ENCODE measurements at places on chromosomes 1 and 21.

GRCh38 chr1:77824079-77824478 is 44.6 kb downstream of the MIGA1 start:
- H3K27me3 ChIP-seq: no peaks in the 10 kb centered on the region
- no peaks in the 10 kb centered on the region for H3K36me3 ChIP-seq
- DNase-seq: no peak
- peaks cover 34% of the 10 kb centered on the region for H3K4me1 ChIP-seq

GRCh38 chr1:78226784-78227183 is 181.0 kb downstream of the GIPC2 start:
- no peaks in the 10 kb centered on the region for H3K36me3 ChIP-seq
- H3K27ac ChIP-seq: no peak overlapping the region
- no peaks in the 10 kb centered on the region for H3K4me1 ChIP-seq
- no peaks in the 10 kb centered on the region for H3K27me3 ChIP-seq

- H3K27ac ChIP-seq: no peak overlapping the region
- H3K4me3 ChIP-seq: 0 out of 2 replicates have a peak overlapping the region, but pooled peaks have one; percentile 28
- H3K36me3 ChIP-seq: no peaks in the 10 kb centered on the region
- DNase-seq: peak; percentile 71
- H3K27me3 ChIP-seq: no peaks in the 10 kb centered on the region
Observed at GRCh38 chr1:234944439-234945344, 183.9 kb downstream of the TOMM20 start.

- no peak for DNase-seq
- no peak overlapping the region for H3K27ac ChIP-seq
- no peaks in the 10 kb centered on the region for H3K36me3 ChIP-seq
- H3K4me3 ChIP-seq: no peak overlapping the region
- H3K27me3 ChIP-seq: no peaks in the 10 kb centered on the region
Observed at GRCh38 chr1:245292141-245292540, 137.4 kb downstream of the KIF26B start.

- no peaks in the 10 kb centered on the region for H3K4me1 ChIP-seq
- DNase-seq: peak; percentile 70
- peaks cover 2% of the 10 kb centered on the region for H3K36me3 ChIP-seq
- H3K4me3 ChIP-seq: peak overlapping the region; percentile 63
Observed at GRCh38 chr1:226656201-226656600, 82.9 kb downstream of the ITPKB start.

- H3K27me3 ChIP-seq: no peaks in the 10 kb centered on the region
- no peak overlapping the region for H3K4me3 ChIP-seq
- no peaks in the 10 kb centered on the region for H3K4me1 ChIP-seq
- H3K27ac ChIP-seq: no peak overlapping the region
Observed at GRCh38 chr1:17183388-17184160, 21.4 kb upstream of the PADI1 start.

DNA sequence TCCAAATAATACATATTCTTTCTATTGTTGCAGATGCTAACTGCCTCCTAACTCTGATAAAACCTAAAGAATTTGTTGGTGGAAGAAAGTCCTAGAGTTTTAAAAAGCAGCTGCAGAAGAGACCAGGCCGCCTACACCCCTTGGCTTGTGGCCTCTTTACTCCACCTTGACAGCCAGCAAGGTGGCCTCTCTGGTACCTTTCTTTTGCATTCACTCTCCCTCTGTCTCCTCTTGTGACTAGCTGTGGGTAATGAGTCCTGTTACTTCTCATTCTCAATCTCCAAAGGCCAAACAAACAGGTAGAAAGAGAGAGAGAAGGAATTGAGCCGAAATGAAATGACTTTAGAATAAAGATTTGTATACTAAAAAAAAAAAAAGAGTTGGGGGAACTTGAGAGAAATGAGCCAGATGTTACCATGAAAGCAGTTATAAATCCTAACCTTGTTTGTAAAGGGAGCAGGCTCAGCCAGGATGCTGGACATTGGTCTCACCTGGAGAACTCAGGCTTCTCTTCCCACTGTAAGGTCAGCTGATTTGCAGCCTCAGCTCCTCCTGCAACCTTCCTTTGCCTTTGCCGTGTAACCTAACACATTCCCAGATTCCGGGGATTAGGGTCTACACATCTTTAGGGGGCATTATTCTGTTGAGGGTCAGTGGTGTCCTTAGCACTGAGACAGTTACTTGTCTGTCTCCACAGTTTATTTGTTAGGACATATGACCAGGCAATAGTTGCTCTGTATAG is 164.1 kb upstream of the IRF2BP2 start:
- H3K27me3 ChIP-seq: no peaks in the 10 kb centered on the region
- no peak for DNase-seq
- H3K4me3 ChIP-seq: no peak overlapping the region
- no peaks in the 10 kb centered on the region for H3K36me3 ChIP-seq
- H3K4me1 ChIP-seq: no peaks in the 10 kb centered on the region

GRCh38 chr1:56780826-56781225 is 38.4 kb downstream of the FYB2 start:
- no peaks in the 10 kb centered on the region for H3K4me1 ChIP-seq
- no peak for DNase-seq
- no peak overlapping the region for H3K4me3 ChIP-seq
- H3K27me3 ChIP-seq: no peaks in the 10 kb centered on the region

DNA sequence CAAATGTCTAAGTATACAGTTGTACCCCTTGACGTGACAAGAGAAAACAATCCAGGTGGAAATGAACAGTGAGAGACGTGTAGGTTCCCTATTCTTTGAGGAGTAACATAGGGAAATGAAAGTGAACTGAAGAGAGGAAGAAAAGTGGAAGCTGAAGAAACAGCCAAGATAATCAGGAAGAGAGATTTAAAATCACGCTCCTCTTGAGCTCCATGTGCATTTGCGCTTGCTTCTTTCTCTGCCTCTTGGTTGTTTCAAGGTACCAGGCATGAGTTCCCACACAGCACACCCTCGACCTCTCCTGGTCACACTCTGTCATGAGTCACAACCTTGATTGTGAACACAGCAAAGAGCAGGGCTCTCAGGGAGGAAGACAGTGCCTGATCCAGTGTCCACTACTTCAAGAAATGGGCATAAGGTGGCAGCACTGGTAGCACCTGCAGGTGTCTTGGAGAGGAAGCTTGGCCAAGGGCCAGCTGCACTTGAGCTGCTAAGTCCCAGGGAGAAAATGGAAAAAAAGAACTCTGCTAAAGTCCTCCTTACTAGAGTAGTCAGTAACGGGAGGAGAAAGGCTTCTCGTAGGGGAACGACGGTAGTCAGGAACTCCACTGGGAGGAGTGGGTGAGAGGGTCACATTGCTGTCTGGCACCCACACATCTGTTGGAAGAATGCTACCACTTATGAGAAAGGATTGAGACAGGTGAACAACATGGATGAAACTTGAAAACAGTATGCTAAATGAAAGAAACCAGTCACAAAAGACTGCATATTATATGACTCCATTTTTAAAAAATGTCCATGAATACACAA is 18.3 kb upstream of the ARID1A start:
- no peaks in the 10 kb centered on the region for H3K36me3 ChIP-seq
- peaks cover 14% of the 10 kb centered on the region for H3K4me1 ChIP-seq
- peak; percentile 81 for DNase-seq
- no peaks in the 10 kb centered on the region for H3K27me3 ChIP-seq
- H3K4me3 ChIP-seq: no peak overlapping the region

- DNase-seq: no peak
- peaks cover 18% of the 10 kb centered on the region for H3K4me1 ChIP-seq
- H3K36me3 ChIP-seq: no peaks in the 10 kb centered on the region
- H3K27me3 ChIP-seq: no peaks in the 10 kb centered on the region
- H3K4me3 ChIP-seq: peak overlapping the region; percentile 66
Observed at GRCh38 chr1:151992303-151993083, 1.2 kb downstream of the S100A10 start.

- no peaks in the 10 kb centered on the region for H3K36me3 ChIP-seq
- peak; percentile 77 for DNase-seq
- peaks cover 52% of the 10 kb centered on the region for H3K4me1 ChIP-seq
- H3K27ac ChIP-seq: peak overlapping the region; percentile 24
- H3K27me3 ChIP-seq: no peaks in the 10 kb centered on the region
- peak overlapping the region; percentile 94 for H3K4me3 ChIP-seq
Observed at GRCh38 chr1:9822897-9823692, 670 bp downstream of the CLSTN1 start.

DNA sequence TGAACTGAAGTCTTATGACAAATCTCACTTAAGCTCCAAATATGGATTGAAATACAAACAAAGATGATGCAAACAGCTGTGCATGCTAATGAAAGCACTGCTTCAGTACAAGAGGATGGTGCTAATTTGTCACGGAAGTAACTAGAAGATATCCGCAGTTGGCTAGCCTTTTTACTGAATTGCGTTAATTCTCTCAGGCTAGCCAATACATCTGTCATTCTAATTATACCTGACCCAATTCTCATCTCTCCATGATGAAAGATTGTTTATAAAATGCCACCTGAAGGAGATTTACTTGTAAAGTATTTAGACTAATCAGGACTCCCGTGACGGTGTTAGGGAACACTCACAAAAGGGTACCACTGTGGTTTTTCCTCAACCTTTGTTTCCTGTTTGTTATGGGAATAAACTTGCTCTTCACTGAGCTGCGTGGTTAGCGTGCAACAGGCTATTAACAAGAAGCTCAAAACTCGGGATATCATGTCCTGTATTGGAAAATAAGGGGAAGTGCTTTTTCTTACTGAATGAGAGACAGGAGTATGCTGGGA is 162.5 kb downstream of the APP start:
- H3K27ac ChIP-seq: no peak overlapping the region
- no peaks in the 10 kb centered on the region for H3K36me3 ChIP-seq
- no peaks in the 10 kb centered on the region for H3K4me1 ChIP-seq
- no peak overlapping the region for H3K4me3 ChIP-seq
- DNase-seq: no peak

- no peak overlapping the region for H3K4me3 ChIP-seq
- no peaks in the 10 kb centered on the region for H3K36me3 ChIP-seq
- H3K4me1 ChIP-seq: no peaks in the 10 kb centered on the region
- no peaks in the 10 kb centered on the region for H3K27me3 ChIP-seq
- DNase-seq: no peak
Observed at GRCh38 chr1:192080684-192081083, 77.6 kb upstream of the RGS18 start.

DNA sequence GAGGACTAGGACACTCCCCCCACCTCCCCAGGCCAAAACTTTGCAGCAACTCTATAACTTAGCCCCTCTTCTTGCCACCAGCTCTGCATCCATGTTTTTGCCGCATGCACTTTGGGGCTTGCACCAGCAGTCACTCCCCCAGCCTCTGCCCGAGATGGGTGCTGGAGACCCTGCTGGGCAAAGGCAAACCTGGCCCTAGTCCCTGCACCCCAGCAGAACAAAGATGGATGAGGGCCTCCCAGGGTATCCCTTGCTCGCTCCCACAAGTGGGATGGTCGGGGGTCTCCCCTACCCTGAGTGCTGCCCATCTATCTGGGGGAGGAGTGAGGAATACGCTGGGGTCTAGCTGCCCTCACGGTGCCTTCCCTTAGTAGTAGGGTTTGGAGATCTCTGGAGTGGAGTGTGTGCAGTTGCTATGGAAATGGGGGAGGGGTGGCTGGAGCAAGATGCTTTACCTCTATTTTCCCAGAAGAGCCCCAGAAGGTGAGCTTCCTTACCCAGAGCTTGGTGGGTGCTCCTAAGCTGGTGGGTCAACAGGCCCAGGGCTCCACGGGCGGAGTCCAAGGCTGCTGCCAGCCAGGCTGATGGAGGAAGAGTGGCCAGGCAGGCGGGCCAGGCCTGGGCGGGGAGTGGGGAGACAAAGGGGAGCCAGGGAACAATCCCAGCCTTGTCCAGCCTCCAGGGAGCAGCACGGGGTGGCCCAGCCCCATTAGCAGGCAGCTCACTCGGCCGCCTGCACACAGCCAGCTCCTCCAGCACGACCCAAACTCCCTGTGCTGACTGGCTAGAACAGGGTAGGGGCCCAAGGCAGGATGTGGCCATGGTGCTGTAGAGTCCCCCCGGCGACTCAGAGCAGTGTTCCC is at the start of gene PAQR6:
Gene PAQR6, minus strand, starts transcription at position 597 of the 863 bp plus-strand sequence. CDS start 1,325 bp downstream, outside the sequence.
- no peak within 1 kb of the TSS for H3K27ac ChIP-seq
- H3K36me3 ChIP-seq: peaks cover 6% of the 10 kb centered on the region
- DNase-seq: no peak
- no peaks in the 10 kb centered on the region for H3K27me3 ChIP-seq
- H3K4me3 ChIP-seq: no peak within 1 kb of the TSS

- no peaks in the 10 kb centered on the region for H3K36me3 ChIP-seq
- H3K27ac ChIP-seq: peak overlapping the region; percentile 12
- peak overlapping the region; percentile 77 for H3K4me3 ChIP-seq
- peaks cover 36% of the 10 kb centered on the region for H3K4me1 ChIP-seq
Observed at GRCh38 chr1:13700521-13701270, 708 bp downstream of the PRDM2 start.

GRCh38 chr1:22761821-22762220 is 51.2 kb downstream of the EPHB2 start:
- no peaks in the 10 kb centered on the region for H3K36me3 ChIP-seq
- DNase-seq: no peak
- H3K27me3 ChIP-seq: no peaks in the 10 kb centered on the region
- H3K4me1 ChIP-seq: peaks cover 3% of the 10 kb centered on the region

DNA sequence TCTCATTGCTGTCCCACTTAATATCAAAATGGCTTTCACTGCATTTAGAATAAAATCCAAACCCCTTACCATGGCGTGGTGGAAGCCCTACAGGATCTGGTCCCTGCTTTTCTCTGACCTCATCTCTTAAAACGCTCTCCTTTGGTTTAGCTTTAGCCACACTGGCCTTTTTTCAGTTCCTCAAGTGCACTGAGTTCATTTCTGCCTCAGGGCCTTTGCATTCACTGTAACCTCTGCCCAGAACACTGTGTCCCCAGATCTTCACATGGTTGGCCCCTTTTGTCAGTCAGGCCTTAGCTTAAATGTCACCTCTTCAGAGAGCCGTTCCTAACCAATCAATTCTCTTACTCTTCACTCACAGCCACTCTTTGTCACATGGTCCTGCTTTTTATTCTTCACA is 21.5 kb downstream of the BCL9 start:
- no peak overlapping the region for H3K4me3 ChIP-seq
- no peaks in the 10 kb centered on the region for H3K27me3 ChIP-seq
- H3K36me3 ChIP-seq: no peaks in the 10 kb centered on the region

- no peaks in the 10 kb centered on the region for H3K27me3 ChIP-seq
- H3K27ac ChIP-seq: no peak overlapping the region
- H3K4me3 ChIP-seq: no peak overlapping the region
- H3K36me3 ChIP-seq: no peaks in the 10 kb centered on the region
- DNase-seq: no peak
Observed at GRCh38 chr1:8930116-8930515, 15.6 kb upstream of the CA6 start.

DNA sequence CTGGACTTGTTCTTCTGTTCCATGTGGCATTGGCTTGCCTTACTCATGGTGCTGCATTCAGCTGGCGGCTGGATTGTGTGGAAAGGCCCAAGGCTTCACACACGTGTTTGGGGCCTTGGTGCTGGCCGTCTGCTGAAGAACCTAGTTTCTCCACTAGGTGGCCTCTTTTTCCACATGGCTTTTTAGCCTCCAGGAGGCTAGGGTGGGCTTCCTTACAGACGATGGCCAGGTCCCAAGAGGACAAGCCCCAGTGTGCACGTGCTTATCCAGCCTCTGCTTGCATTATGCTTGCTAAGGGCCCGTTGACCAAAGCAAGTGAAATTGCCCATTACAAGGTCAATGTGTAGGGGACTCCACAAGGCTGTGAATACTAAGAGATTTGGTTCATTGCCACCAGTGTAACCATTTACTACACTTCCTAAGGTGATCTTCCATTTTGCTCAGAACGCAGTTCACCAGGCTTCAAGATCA is 47.5 kb upstream of the FOXO6 start:
- H3K27me3 ChIP-seq: no peaks in the 10 kb centered on the region
- no peaks in the 10 kb centered on the region for H3K4me1 ChIP-seq
- peak; percentile 77 for DNase-seq
- H3K27ac ChIP-seq: no peak overlapping the region

GRCh38 chr1:221522529-221522940 is 219.4 kb downstream of the DUSP10 start:
- H3K27ac ChIP-seq: no peak overlapping the region
- H3K27me3 ChIP-seq: no peaks in the 10 kb centered on the region
- no peak overlapping the region for H3K4me3 ChIP-seq
- H3K4me1 ChIP-seq: no peaks in the 10 kb centered on the region

- no peaks in the 10 kb centered on the region for H3K36me3 ChIP-seq
- H3K27me3 ChIP-seq: no peaks in the 10 kb centered on the region
Observed at GRCh38 chr1:175217721-175218531, 25.4 kb upstream of the KIAA0040 start.

All from Karpas-422 (cell line).